HTR-8/SVneo (cell line): ENCODE measurements at places on chromosomes 11 and 22.

DNA sequence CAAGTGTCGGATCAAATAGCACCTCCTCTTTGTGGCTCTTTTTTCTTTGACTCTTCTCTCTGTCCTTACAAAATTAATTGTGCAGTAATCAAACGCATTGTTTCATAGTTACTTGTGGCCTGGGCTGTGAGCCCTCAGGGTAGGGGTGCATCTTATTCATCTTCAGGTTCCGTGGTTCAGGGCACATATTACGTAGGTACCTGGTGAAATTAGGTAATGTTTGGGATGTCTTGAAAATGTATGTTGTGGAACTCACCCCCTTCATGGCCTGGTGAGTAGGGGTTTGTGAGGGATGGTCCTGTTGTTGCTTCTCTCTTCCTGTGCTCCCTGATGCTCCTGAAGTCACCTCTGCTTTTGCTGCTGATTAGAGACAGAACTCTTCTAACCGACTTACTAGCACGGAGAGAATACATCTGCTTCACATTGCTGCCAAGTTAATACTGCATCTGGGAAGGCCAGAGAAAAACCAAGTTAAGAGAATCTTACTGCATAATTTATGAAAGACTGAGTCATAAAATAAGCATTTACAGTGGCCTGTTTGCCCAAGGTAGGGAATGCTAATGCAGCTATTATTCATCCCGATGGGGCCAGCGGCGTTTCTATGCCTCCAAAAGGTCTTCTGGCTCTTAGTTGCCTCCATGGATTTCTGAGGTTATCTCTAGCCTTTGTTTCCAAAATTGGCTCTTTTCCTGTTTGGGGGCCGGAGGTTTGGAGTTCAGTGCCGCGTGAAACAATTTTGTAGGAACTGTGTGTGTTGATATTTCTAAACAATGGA is 66.9 kb downstream of the TBC1D22A start:
- DNase-seq: peak; percentile 64

DNA sequence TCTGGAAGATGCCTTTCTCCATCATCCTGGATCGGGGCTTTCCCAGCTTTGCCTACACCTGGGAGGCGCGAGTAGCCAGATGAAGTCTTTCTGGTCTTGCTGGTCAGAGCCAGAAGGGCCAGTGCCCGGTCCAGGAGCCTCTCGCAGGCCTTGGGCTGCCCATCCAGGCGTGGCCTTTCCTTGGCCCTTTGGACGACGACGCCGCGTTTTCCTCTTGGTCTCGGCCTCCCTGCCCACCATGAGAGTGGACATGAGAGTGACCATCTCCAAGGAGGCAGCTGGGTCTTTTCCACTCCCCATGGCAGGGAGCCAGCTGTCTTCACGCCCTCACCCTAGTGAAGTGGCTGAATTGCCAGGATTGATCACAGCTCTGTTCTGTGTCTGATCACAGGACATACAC is 3.5 kb downstream of the PTDSS2 start:
- DNase-seq: no peak

GRCh38 chr11:117627259-117627658 is 169.8 kb downstream of the DSCAML1 start:
- no peak for DNase-seq

- no peak for DNase-seq
These were observed 281.7 kb upstream of the MTNR1B start for GRCh38 chr11:92687724-92688123.

- peak; percentile 9 for DNase-seq
These were observed 629 bp downstream of the ATP5MG start for GRCh38 chr11:118401880-118402590.

GRCh38 chr11:63767565-63768236 is 874 bp downstream of the ZFTA start:
- peak; percentile 64 for DNase-seq

- peak; percentile 39 for DNase-seq
These were observed 222.9 kb downstream of the NAV2 start for GRCh38 chr11:19935507-19935906.

- DNase-seq: peak; percentile 35
These were observed 15.2 kb upstream of the TH start for GRCh38 chr11:2186669-2187279.

GRCh38 chr11:117950301-117950700 is 21.1 kb upstream of the TMPRSS13 start:
- DNase-seq: no peak

DNA sequence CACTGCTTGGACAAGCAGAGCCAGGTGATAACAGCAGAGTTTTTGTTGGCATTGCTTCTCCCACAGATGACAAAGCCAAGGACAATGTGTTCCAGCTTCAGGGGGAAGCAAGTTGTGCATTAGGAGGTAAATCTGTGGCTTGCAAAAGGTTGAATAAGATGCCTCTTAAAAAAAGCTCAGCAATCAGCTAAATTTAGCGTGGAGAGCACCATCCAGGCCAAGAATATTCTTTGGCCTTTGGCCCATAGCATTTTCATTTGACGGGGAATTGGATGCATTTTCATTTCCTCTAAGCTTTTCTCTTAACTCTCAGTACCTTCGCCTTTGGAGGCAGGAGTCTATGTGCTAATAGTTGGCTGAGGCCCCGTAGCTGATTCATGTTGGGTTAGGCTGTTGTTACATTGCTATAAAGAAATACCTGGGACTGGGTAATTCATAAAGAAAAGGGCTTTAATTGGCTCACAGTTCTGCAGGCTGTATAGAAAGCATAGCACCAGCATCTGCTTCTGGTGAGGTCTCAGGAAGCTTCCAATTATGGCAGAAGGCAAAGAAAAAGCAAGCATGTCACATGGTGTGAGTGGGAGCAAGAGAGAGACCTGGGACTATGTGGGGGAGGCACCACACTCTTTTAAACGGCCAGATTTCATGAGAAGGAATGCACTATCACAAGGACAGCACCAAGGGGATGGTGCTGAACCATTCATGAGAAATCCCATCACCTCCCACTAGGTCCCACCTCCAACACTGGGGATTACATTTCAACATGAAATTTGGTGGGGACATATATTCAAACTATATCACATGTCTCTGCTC is 350.1 kb upstream of the C11orf87 start:
- DNase-seq: no peak

DNA sequence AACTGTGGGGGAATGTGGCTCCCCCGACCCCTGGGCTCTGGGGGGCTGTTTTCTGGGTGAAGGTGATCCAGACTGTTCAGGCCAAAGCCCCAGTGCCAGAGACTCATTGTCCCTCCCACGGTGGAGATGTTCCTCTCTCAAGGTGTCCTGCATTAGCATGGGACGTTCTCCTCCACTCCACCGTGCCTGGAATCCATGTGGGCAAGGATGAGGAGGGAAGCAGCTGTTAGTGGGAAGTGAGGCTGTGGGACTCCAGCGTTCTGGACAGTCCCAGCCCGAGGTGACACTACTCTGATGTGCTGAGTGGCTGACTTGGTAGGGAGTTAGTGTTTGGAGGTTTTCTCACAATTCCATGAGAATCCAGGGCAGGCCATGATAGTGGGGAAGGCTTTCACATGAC is 31.4 kb upstream of the CLDN5 start:
- no peak for DNase-seq

GRCh38 chr22:19663821-19664355 is 50.4 kb upstream of the SEPTIN5 start:
- no peak for DNase-seq

GRCh38 chr11:122690801-122691548 is 35.5 kb downstream of the UBASH3B start:
- no peak for DNase-seq

DNA sequence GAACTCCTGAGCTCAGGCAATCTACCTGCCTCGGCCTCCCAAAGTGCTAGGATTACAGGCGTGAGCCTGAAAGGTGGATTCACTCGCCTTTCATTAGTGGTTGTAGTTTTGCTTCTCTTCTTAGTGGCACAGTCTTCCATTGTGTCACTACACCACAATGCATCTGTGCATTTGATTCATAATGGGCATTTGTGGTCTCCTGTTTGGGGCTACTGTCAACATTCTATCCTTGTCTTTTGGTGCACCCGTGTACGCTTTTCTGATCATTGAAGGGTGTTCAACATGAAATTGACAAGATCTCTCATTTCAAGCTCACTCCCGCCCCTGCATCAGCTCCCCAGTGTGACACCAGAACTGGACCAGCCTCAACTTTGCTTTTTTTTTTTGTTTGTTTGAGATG is 2.0 kb upstream of the SYT12 start:
- DNase-seq: no peak

DNA sequence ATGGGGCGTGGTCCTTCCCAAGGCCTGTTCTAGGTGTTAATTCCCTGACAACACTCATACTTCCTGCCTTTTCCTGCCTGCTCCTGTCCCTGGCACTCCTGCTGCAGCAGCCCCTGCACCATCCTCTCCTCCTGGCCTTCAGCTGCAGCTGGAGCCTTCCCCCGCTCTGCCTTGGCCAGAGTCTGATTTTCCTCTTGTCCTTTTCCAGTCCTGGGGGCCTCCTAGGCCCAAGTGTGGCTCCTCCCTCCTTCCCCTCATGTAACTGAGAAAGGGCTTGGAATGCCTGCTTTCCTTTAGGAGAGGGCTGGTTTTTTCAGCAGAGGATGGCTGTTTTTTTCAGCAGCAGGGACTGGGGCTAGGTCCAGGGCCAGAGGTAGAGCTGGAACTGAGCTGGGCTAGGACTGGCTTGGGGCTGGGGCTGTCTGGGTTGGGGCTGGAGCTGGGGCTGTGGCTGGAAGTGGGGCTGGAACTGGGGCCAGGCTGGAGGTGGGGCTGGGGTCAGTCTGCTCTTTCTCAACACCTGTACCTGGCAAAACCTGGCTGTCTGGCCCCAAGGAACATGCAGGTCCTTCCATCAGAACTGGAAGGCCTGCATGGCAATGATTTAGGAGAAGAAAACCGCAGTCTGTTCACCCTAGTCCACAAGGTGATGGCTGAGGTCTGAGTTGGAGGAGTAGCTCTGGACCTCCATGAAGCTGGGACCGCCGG is 23.6 kb downstream of the ZC3H7B start:
- no peak for DNase-seq

DNA sequence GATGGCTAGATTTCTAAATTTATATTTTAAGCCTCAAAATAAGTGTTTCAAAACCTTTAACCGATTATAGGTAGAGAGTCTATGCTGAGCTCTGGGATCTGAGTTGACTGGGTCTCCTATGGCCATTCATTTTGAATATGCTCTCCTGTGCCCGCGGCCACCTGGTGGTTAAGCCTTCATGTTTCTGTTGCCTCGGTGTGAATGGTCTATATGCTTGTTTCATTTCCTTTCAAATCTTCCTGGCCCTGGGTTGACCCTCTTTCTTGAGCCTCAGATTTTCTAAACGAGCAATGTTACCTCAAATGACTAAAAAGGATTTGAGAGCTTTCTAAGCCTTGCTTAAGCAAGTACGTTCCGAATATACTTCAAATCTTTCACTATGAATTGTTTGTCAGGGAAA is 789.4 kb upstream of the KIRREL3 start:
- DNase-seq: peak; percentile 2

- DNase-seq: peak; percentile 37
These were observed 639 bp downstream of the INCENP start for GRCh38 chr11:62124186-62125113.

- no peak for DNase-seq
These were observed 126.6 kb upstream of the FIBIN start for GRCh38 chr11:26867286-26867685.

DNA sequence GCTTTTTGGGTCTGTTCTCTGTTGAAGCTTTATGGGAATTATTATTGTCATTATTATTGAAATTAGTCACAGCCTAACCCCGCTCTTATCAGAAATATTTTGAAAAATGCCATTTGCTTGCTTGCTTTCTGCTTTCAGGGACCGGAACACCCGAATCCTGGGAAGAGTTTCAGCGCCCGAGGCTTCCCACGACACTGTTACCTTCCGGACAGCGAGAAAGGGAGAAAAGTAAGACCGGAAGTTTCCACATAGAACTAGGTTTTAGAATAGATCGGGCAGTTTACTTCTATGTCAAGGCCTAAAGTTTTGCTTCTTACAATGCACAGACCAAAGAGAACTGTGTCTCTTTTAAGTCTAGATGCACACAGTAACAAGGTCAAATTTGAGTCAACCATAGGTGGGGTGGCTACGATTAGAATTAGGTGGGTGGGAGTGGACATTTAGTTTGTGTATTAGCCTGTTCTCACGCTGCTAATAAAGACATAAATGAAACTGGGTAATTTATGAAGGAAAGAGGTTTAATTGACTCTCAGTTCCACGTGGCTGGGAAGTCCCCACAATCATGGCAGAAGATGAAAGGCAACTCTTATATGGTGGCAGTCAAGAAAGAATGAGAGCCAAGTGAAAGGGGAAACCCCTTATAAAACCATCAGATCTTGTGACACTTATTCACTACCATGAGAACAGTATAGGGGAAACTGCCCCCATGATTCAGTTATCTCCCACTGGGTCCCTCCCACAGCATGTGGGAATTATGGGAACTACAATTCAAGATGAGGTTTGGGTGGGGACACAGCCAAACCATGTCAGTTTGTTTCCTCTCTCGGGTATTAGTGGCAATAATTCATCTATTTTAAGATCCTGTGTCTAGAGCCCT is 12.9 kb downstream of the MPEG1 start:
- no peak for DNase-seq

DNA sequence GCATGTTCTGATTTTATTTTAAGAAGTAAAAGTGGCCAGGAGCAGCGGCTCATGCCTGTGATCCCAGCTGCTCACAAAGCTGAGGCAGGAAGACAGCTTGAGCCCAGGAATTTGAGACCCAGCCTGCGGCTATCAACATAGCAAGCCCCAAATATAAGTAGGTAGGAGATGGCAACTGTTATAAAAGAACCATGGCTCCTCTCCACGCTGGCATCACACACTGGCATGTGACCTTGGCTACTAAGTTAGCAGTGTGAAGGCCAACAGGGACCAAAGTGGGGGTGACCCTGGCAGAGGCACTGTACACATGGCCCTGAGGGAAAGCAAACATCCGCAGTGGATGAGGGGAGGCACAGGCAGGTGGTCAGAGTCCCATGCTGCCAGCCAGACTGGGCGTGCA is 33.0 kb downstream of the TPST2 start:
- no peak for DNase-seq

- no peak for DNase-seq
These were observed 8.6 kb downstream of the SIGIRR start for GRCh38 chr11:405954-406795.

GRCh38 chr11:66172146-66172545 is 96.3 kb upstream of the RAB1B start:
- DNase-seq: peak; percentile 41

GRCh38 chr11:86551288-86552092 is 120.9 kb downstream of the ME3 start:
- peak; percentile 81 for DNase-seq

GRCh38 chr11:126421271-126421671 is 65.8 kb downstream of the ST3GAL4 start:
- no peak for DNase-seq

- no peak for DNase-seq
These were observed 8.0 kb downstream of the NAGA start for GRCh38 chr22:42062506-42063170.
